Stimulated activated CD4-positive, alpha-beta T cell treated with anti-CD3 and anti-CD28 coated beads, Interleukin-12 subunit alpha, Interleukin-12 subunit beta, amount 100 ng/mL, for 48 hours (primary cell): ENCODE measurements at places on chromosomes 7 and 10.

- no peak for DNase-seq
These were observed 139.8 kb downstream of the CELF2 start for GRCh38 chr10:11157292-11158076.

- DNase-seq = no peak
These were observed 96.7 kb downstream of the SEMA3D start for GRCh38 chr7:85090143-85090542.

- no peak for DNase-seq
These were observed 901.8 kb upstream of the ZWINT start for GRCh38 chr10:57262892-57263291.

- peak; percentile 44 for DNase-seq
These were observed 112.9 kb downstream of the COL13A1 start for GRCh38 chr10:69914398-69915214.

DNA sequence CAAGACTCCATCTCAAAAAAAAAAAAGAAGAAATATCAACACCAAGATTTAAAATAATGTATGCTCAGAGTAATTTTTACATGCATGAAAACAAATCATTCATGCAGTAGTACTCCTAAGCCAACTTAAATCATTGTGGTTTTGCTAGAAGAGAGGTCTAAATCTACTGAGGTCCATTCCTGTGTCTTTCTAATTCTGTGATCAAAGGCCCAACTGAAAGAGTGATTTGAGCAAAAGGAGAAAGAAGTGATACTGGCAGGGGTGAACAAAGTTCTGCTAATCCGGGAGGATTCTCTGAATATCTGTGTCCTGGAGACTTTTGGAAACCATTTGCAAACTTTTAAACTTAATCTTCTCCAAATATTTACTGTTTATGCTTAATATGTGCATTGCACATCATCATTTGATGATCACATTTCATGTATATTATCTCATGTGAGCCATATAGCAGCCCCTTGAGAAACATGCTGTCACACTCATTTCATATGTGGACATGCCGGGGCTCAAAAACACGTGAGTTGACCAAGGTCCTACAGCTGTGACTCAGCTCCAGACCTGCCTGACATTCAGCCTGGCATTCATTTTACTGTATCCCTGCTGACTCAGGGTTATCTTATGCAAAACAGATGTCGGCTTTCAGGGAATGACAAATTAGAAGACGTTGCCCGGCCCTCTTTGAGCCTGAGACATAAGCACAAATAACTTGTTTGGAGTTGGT, 76.4 kb downstream of the FAM107B start:
- no peak for DNase-seq
